NCI-H1694 (cell line): ENCODE measurements at places on chromosomes 4 and X.

DNA sequence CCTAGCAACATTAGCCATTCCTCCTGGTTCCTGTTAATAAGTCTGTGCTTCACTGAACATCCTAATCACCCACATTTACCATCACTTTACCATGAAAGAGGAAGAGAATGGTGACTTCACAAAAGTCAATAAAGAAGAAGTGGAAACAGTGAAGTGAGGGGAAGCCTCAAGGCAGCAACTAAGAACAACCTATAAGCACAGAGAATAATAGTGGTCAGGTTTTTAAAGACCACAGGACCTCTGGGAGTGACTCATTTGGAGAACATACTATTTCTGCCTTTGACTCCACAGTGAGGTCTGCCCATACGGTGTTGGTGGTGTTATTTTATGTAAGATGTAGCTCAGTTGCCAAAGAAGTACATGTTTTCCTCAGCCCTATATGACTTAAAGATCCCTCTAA is 86.0 kb upstream of the TET2 start:
- no peak for DNase-seq

- DNase-seq, result no peak
These were observed 75.1 kb upstream of the DDX3X start for GRCh38 chrX:41258871-41259270.

DNA sequence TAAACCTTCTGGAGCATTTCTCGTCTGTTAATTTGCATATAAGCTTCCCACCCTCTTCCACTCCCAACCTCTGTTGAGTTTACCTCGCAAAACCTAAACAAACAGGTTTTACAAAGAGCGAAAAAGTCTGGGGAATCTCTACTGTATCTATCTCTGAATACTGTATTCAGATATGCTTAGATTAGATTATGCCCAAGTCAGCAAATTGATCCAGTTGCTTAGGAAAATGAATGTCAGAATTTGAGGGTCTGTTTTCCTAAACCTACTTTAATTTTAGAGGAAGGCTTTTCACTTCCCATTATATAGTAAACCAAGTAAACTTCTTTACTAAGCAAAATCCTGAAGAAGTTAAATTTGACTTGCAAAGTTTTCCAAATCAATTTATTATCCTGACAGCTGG is 6.7 kb downstream of the CCNA2 start:
- no peak for DNase-seq

- no peak for DNase-seq
These were observed at the start of gene TASL for GRCh38 chrX:30577362-30577991. Gene TASL (minus strand): TSS chrX:30577766. CDS start chrX:30560355, 17,411 bp downstream.

- no peak for DNase-seq
These were observed 11.7 kb downstream of the SLC25A43 start for GRCh38 chrX:119410854-119411253.

DNA sequence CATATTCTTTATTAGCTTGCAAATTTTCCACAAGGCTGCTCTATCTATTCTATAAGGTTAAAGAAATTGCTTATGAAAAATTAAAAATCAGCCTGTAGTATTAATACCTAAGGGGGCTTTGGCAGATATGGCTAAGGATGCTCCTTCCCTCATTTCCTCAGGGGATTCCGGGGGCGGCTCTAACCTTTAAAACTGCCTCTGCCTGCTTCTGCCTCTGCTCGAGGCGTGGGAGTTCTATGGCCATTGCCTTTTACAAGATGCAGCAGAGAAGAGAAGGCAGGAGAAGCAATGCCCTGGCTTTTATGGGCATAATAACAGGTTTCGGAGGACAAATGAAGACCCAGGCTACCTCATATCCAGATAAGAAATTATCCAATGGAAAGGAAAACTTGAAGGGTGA is 8.6 kb upstream of the CDKN2AIP start:
- no peak for DNase-seq

- no peak for DNase-seq
These were observed 20.3 kb downstream of the RGN start for GRCh38 chrX:47098338-47099094.

GRCh38 chr4:137414802-137415201 is 117.5 kb downstream of the PCDH18 start:
- no peak for DNase-seq

- DNase-seq, result no peak
These were observed 1563.4 kb downstream of the C4orf33 start for GRCh38 chr4:130659320-130659719.

- DNase-seq, result no peak
These were observed 115.1 kb downstream of the FRYL start for GRCh38 chr4:48664938-48665337.

DNA sequence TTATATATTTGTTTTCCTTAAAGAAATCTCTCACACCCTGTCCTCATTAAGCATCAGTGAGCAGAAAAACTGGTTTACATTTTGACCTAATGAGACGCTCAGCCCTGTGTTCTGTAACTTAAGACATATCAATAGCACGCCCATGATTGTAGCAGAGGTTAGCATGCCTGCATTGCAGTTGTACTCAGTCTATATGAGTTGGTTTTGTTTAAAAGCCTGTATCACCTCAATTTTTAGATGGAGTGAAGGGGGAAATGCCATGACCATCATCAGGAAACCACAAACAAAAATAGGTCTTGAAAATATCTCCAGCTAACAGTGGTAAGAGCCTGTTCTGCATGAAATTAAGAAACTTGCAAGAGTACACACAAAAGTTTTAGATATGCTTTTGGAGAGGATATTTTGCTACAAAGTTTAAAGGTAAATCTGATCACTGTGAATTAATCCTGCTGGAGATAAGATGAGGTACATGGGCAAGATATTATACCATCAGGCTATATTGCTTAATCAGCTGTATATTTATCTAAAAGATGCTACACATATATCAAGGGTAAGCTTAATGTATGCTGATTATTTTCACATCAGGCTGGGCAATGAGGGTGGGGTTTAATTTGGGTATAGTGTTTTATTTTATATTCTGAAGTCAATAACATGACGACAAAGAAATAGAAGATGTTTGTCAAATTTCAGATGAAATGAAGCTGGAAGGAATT is 13.1 kb upstream of the COQ2 start:
- no peak for DNase-seq

GRCh38 chrX:82676386-82676785 is 831.7 kb upstream of the POU3F4 start:
- DNase-seq, result no peak

- no peak for DNase-seq
These were observed 456.5 kb upstream of the NDST3 start for GRCh38 chr4:117577686-117578311.

DNA sequence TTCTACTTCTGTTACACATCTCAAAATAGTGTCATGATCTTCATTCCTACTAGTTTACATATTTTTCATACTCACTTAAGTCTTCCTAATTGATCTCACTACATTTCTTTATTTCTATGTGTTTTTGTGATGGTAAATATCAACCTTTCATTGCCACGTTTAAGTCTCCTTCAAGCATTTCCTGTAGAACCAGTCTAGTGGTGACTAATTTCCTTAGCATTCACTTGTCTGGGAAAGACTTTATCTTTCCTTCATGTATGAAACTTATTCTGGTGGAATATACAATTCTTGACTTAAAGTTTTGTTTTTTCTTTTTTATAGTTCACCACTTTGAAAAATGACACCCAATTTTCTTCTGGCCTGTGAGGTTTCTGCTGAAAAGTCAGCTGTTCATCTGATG is 181.4 kb upstream of the NEIL3 start:
- no peak for DNase-seq

- DNase-seq, result no peak
These were observed 87.8 kb upstream of the BMP2K start for GRCh38 chr4:78688366-78688765.
